Non-pigmented ciliary epithelial cell (primary cell): ENCODE measurements at places on chromosomes 2 and 18.

- DNase-seq = no peak
Observed at GRCh38 chr2:144630459-144631215, 110.7 kb upstream of the ZEB2 start.

DNA sequence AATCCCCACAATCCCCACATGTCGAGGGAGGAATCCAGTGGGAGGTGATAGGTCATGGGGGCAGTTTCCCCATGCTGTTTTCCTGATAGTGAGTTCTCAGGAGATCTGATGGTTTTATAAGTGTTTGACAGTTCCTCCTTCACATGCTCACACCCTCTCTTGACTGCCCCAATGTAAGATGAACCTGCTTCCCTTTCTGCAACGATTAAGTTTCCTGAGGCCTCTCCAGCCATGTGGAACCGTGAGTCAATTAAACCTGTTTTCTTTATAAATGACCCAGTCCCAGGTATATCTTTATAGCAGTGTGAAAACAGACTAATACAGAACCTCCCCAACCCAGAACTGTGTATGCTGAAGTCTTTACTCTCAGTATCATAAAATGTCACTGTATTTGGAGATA is 289.5 kb upstream of the MMADHC start:
- DNase-seq = no peak

GRCh38 chr2:15845737-15846405 is 94.5 kb upstream of the MYCN start:
- no peak for DNase-seq

DNA sequence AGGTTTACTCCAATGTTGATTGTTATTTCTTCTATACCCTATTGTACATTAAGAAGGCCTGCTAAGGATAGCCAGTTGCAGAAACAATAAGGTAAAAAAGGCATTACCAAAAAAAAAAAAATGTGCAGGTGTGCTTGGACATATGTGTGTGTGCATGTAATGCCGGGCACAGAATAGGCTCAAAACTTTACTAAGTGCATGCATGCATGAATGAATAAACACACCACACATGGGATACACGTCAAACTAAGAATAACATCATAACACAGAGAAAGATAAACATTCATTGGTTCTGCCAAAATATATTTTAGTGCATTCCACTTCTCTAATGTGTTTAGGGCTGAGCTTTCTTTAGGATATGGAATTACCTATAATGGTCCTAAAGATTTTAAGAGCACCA is 298.2 kb downstream of the TCF4 start:
- DNase-seq = no peak

- DNase-seq = no peak
Observed at GRCh38 chr2:235979753-235980435, 188.3 kb downstream of the GBX2 start.

DNA sequence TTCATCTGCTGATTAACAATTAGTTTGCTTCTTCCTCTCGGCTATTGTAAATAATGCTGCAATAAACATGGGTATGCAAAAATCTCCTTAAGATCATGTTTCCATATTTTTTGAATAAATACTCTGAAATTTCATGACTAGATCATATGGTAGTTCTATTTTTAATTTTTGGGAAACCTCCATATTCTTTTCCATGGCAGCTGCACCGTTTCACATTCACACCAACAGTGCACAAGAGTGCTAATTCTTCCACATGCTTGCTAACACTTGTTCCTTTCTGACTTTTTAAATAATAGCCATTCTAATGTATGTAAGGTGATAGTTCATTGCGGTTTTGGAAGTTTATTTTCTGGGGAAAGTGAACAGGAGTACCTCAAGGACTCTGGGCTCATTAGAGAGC is 52.6 kb upstream of the TACR1 start:
- no peak for DNase-seq

DNA sequence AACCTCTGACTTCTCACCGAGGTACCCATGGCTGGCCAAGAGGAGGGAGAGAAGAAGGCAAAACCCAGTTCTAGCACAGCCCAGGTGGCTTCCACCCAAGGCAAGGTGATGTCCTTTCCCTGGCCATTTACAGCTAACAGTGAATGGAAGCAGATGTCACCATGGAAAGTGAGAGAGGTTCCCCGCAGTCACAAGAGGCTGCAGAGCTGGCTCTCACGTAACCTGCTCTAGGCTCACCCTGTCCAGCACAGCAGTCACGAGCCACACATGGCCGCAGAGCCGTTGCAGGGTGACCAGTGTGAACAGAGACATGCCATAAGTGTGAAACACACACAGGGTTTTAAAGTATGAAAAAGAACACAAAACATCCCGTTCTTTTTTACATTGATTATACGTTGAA is 169.4 kb downstream of the TNS1 start:
- no peak for DNase-seq

DNA sequence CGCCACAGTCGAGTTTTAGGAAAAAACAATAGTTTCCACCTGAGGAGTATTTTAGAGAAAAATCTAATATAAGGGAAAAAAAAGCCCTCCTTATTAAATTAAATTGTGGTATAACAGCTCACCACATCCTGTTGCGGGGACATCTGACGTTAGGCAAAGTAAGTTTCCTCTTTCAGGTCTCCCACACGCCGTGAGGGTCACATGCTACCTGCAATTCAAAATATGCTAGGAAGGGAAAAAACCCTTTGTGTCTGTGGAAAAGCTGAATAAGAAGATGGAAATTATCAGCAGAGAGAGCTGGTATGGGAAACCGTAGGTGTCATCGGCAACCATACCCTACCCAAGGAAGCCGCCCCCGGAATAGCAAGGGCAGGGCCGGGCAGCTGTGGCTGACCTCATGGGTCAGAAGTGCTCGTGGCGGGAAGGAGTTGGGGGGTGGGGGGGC is 128.0 kb downstream of the NFATC1 start:
- DNase-seq = no peak

DNA sequence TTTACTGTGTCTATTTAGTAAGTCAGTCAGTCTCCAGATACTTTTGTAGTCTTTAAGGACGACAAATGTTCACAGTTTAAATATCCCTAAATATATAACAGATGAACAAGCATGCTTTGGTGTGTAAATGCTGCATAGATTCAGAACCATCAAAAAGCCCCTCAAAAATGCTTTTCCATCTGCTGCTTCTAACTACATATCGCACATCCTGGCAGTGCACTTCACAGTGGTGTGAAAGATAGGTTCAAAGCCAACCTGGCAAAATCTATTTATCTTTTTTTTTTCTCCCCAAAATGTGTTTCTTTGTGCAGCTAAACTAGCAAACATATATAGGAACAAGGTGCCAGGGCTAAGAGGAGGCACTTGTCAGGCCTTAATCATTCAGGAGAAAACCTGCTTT is 753.8 kb downstream of the PLCL1 start:
- no peak for DNase-seq

DNA sequence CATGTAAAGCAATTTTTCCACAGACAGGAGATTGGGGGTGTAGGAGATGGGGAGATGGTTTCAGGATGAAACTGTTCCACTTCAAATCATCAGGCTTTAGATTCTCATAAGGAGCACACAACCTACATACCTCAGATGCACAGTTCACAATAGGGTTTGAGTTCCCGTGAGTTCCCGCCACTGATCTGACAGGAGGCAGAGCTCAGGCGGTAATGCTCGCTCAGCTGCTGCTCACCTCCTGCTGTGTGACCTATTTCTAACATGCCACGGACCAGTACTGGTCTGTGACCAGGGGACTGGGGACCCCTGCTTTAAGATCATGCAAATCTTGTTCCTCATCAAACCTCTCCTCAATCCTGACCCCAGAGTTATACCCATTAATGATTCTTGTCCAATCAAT is 70.1 kb downstream of the RPE start:
- DNase-seq = no peak

DNA sequence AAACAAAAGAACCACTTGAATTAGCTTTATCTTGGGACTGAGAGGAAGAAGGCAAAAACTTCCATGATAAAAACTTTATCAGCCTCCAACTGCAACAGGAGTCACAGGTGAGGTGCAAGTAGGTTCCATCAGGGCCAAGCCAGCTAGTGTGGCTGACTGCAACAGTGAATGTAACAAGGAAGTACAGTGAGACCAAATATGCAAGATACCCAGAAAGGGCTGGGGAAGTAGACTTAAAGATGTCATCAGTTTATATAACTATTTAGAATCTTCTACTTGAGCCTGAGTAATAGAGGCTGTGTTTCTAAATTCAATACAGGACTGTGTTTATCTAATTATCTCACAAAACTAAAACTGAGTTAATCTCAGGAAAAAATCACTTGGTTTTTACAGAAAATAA is 14.8 kb downstream of the PLEKHM3 start:
- DNase-seq = no peak

- DNase-seq = no peak
Observed at GRCh38 chr2:60764736-60765534, 8.9 kb downstream of the PAPOLG start.

DNA sequence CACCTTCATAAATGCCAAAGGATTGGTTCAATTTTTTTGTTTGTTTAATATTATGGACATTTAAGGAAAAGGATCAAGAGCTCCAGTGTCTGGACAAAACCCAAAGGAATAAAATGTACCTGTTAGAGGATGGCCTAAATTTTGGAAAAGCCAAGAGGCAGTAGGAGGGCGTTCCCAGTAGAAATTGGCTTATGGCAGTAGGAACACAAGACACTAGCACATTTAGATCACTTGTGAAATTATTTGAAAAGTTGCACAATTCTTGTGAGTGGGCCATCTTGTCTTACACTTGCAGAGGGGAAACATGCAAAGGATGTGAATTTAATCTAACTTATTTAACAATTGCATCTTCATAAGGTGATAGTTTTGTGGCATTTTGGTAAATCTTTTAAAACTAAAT is 3.2 kb downstream of the BZW1 start:
- no peak for DNase-seq

DNA sequence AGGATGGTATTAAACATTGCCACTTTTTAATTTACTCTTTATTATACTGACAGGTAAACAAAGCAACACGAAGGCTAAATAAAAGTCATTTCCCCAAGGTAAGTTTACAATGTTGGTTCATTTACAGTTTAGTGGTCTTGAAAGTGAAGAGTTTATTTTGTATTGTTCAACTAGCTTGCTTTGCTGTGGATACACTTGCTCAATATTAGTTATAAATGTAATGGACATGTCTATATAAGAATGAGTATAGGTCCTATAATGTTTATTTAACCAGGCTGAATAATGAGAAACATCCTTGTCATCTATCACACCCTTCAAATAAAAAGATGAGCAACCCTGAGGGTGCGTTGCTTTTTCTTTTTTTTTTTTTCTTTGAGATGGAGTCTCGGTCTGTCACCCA is 1129.4 kb downstream of the TSN start:
- DNase-seq = no peak

GRCh38 chr2:100272841-100273329 is 49.4 kb downstream of the LONRF2 start:
- no peak for DNase-seq

DNA sequence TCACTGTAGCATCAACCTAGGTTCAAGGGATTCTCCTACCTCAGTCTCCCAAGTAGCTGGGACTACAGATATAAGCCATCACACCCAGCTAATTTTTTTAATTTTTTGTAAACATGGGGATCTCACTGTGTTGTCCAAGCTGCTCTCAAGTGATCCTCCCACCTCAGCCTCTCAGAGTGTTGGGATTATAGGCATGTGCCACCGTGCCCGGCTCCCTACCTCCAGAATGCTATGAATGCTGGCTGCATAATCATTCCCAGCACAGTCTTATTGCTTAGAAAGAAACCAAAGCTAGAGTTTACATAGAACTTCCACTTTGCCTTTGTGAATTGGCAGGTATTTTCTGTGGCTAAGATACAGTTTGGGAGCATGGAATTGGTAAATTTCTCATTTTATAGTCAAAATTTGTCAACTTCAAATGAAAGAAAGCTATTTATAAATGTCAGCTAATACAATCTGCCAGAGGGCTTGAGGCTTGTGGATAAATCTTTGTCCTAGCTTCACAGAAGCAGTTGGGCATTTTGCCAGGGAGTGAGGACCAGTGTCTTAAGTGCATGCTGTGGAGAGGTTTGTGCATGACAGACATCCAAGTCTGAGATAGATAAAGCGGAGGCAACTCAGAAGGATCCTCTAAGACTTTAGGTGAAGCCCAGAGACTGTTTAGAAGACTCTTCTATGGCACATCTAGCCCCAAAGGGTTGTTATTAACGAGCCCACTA is 175.4 kb downstream of the ANTXR1 start:
- DNase-seq = no peak

DNA sequence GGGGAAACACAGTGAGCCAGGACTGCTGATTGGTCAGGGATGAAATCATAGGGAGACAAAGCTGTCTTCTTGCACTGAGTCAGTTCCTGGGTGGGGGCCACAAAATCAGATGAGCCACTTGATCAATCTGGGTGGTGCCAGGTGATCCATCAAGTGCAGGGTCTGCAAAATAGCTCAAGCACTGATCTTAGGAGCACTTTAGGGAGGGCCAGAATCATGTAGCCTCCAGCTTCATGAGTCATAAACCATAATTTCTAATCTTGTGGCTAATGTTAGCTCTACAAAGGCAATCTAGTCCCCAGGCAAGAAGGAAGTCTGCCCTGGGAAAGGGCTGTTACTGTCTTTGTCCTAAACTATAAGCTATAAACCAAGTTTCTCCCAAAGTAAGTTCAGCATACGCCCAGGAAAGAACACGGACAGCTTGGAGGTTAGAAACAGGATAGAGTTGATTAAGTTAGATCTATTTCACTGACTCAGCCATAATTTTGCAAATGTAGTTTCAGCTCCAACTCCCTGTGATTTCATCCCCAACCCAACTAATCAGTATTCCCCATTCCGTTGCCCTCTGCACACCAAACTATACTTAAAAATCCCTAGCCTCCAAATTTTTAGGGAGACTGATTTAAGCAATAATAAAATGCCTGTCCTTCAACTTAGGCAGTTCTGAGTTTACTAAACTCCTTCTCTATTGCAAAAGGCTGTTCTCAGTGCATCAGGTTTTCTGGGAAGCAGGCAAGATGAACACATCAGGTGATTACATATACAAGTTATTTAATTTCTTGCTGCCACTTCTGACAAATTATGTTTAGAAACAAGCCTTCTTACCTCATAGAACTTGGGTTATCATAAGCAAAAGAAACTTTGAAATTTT is 226.9 kb upstream of the SPOPL start:
- DNase-seq = no peak

DNA sequence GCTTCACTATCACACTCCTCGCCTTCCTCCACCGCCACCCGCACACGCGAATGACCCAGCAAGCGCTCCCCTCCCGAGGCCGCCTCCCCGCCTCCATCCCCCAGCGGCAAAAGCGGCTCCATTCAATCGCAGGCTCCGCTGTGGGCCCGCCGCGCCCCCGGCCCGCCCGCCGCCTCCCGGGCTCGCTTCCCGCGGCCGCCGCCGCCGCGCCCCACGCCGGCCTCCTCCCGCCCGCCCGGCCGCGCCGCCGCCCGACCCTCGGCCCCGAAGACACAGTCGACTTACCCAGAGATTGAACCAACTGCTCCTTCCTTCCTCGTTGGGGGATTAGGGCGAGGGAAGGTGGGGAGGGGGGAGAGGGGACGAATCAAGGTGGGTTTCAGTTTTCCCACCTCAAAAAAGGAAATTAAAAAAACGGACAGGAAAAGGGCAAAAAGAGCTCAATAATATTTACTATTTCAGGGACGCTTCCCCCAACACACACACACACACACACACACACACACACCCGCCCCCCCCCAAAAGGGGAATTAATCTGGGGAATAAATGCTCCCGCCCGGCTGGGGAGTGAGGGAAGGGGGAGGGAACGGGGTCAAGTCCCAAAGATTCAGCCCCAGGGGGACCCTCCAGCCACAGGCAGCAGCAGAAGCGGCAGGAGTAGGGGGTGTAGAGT is 743 bp downstream of the XPO1 start:
- DNase-seq = no peak

- no peak for DNase-seq
Observed at GRCh38 chr18:33820517-33821371, 242.7 kb downstream of the ASXL3 start.
